ENCODE measurements at places on chromosomes 13 and 19.
A peak's percentile ranks its signal among the peaks of the same experiment; 100 is the strongest.

DNA sequence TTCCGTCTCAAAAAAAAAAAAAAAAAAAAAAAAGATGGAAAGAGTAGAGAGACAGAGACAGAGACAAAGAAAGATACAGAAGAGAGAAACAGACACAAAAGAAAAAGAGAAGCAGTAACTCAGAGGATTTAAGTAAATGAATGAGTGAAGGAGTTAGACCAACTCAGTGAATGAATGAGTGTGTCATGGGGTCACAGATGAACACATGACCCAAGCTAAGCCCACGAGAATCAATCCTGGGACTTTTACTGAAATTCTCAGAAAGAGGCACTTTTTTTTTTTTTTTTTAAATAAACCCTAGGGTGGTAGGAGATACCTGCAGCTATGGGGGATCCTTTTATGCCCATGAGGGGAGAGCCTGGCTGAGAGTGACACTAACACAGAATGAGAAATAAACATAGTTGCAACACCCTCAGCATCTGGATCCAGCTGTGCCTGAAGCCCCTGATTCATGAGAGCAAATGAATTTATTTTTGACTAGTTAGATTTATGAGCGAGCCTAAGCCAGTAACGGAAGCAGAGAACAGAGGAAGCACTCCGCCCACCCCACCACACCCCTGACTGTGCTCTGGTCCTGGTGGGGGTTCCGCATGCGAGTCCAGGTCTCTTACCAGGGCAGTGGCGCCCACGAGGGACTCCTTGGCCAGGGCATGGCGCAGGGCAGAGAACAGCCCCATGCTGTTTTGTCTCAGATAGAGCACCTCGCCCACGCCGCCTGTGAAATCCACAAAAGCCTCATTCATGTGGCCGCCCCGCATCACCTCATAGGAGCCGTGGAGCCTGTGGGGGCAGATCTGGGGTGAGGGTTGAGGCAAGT, 4.6 kb downstream of the CAPN12 start:
- no peaks in the 10 kb centered on the region for H3K36me3 ChIP-seq
- peaks cover 19% of the 10 kb centered on the region for H3K4me1 ChIP-seq

DNA sequence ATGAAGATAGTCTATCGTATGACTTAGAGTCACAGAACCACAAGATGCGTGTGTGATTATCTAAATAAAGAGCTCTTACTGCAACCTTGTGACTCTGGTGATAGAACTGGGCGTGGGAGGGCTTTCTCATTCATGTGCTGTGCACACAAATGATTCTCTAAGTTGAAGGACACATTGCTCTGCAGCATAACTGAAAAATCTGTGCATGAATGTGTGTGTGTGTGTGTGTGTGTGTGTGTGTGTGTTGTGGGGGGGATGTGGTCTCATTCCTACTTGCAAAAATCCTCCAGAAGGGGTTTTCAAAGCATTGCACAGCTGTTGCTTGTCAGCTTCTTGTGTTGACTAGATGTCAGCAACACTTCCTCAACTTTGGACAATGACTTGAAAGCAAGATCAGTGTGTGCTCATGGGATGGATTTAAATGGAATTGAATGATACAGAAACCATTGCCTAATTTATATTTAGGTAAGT, 22.4 kb downstream of the LRCH1 start:
- no peaks in the 10 kb centered on the region for H3K27me3 ChIP-seq
- H3K4me1 ChIP-seq, result peaks cover 27% of the 10 kb centered on the region
- peak overlapping the region; percentile 18 for H3K27ac ChIP-seq
- H3K4me3 ChIP-seq, result no peak overlapping the region

- no peak overlapping the region for H3K27ac ChIP-seq
- no peak overlapping the region for H3K4me3 ChIP-seq
- no peaks in the 10 kb centered on the region for H3K36me3 ChIP-seq
- DNase-seq, result no peak
Measured at GRCh38 chr13:44031555-44031954, 151.9 kb downstream of the LACC1 start.

DNA sequence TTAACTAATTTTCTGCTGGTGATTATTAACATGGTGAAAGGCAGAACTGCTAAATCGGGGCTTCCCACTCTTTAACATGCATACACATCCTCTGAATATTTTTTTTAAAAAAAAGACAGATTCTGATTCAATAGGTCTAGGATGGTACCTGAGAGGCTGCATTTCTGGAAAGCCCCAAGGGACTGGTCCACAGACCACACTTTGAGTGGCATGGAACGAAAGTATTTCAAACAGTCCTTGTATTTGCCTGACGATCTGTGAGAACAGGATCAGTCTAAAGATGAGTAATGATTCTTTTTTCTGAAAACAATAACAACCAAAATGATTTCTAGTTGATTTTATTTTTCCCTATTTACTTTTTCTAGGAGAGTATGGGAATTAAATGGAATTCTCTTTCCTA, 16.7 kb upstream of the SPART start:
- no peak for DNase-seq
- H3K27me3 ChIP-seq, result no peaks in the 10 kb centered on the region
- peaks cover 3% of the 10 kb centered on the region for H3K36me3 ChIP-seq
- H3K4me3 ChIP-seq, result no peak overlapping the region
- peaks cover 6% of the 10 kb centered on the region for H3K4me1 ChIP-seq

- no peaks in the 10 kb centered on the region for H3K27me3 ChIP-seq
- H3K4me1 ChIP-seq, result peaks cover 2% of the 10 kb centered on the region
- peak; percentile 16 for DNase-seq
- no peak overlapping the region for H3K27ac ChIP-seq
- peak overlapping the region; percentile 79 for H3K4me3 ChIP-seq
Measured at GRCh38 chr19:37778613-37779126, 716 bp downstream of the ZNF573 start.

- H3K36me3 ChIP-seq, result no peaks in the 10 kb centered on the region
- peak; percentile 7 for DNase-seq
- peaks cover 6% of the 10 kb centered on the region for H3K4me1 ChIP-seq
- H3K4me3 ChIP-seq, result no peak overlapping the region
- no peaks in the 10 kb centered on the region for H3K27me3 ChIP-seq
Measured at GRCh38 chr19:16168465-16169081, 4.8 kb downstream of the CIB3 start.

DNA sequence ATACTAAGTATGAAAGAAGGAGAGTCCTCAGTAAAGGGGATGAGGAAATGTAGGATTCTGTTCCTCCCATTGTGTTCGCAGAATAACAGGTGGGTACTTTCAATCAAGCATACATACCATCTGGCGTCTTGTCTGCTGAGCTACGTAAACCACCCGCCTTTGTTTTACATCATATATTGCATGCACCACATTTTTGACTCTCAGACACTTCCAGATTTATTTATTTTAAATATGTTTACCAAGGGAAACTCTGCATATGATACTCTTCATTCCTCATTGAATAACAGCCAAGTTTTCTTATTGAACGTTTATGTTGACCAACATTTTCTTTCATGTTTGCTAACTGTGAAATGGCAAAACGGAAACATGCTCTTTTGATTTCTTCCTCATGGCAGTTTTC, 174.1 kb downstream of the FGF14 start:
- no peaks in the 10 kb centered on the region for H3K36me3 ChIP-seq
- H3K27me3 ChIP-seq, result no peaks in the 10 kb centered on the region
- H3K4me3 ChIP-seq, result no peak overlapping the region
- H3K27ac ChIP-seq, result no peak overlapping the region
- no peaks in the 10 kb centered on the region for H3K4me1 ChIP-seq

GRCh38 chr19:2923510-2923909, 21.3 kb downstream of the ZNF77 start:
- DNase-seq, result no peak
- no peak overlapping the region for H3K27ac ChIP-seq
- H3K4me3 ChIP-seq, result no peak overlapping the region
- no peaks in the 10 kb centered on the region for H3K27me3 ChIP-seq
- peaks cover 7% of the 10 kb centered on the region for H3K36me3 ChIP-seq

DNA sequence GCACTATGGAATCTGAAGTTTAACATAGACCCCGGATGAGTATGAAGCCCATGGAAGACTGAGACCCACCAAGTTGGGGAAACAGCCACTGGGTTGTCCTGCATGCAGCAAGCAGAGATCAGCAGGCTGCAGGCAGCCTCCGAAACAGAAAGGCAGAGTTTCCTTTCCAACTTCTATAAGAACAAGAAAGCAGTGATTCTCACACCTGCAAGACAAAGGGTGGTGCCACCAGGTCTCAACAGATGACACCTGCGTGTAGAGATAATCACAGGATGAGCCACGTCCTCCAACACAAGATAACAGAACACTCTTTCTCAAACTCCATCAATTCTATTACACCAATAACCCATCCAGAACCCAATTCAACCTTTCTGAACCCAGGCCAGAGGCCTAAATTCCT, 457.9 kb downstream of the FOXO1 start:
- no peaks in the 10 kb centered on the region for H3K36me3 ChIP-seq
- no peak overlapping the region for H3K4me3 ChIP-seq
- H3K4me1 ChIP-seq, result peaks cover 11% of the 10 kb centered on the region
- no peak for DNase-seq

GRCh38 chr19:45623984-45624383, 15.2 kb downstream of the EML2 start:
- no peak overlapping the region for H3K4me3 ChIP-seq
- H3K27me3 ChIP-seq, result no peaks in the 10 kb centered on the region
- H3K4me1 ChIP-seq, result no peaks in the 10 kb centered on the region
- DNase-seq, result no peak
- H3K36me3 ChIP-seq, result peaks cover 70% of the 10 kb centered on the region

DNA sequence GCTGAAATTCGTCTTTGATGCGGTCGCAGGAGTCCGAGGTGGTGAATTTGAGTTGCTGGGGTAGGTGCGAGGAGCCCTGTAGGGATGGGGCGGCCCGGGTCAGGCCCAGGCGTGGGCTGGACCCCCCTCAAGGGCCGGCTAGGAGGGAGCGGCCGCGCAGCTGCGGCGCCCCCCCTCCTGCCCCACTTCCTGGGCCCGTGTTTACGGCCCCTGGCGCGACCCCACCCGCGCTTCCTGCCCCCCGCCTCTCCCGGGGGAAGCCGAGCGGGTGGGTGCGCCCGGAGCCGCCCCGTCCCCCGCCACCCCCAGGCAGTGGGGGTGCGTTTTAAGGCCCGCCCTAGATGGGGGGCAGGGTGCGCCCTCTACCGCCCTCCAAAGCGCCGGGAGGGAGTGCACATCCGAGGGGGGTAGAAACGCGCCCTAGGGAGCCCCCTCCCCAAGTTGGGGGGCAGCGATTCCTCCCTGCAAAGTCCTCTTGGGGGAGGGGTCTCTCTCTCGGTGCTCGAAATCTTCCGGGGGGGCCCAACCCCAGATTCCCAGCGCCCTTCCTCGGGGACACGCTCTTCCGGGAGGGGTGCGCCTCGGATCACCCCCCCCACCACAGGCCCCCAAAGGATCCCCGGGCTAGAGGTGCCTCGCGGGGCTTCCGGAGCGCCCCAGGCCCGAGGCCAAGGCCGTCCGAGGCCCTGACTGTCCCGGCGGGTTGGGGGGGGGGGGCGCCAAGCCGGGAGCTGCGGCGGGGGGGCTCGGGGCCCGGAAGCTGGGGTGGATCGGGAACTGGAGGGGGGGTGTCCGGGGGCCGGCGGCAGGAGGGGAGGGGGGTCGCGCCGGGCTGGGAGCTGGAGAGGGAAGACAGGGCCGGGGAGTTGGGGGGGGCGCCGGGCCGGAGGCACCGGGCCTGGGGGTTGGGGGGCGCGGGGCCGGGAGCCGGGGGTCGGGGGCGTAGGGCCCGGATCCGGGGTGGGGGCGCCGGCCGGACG, 823 bp downstream of the TLE5 start:
- H3K27ac ChIP-seq, result peak overlapping the region; percentile 75
- DNase-seq, result no peak
- peaks cover 39% of the 10 kb centered on the region for H3K4me1 ChIP-seq
- peak overlapping the region; percentile 78 for H3K4me3 ChIP-seq
- H3K36me3 ChIP-seq, result peaks cover 39% of the 10 kb centered on the region

DNA sequence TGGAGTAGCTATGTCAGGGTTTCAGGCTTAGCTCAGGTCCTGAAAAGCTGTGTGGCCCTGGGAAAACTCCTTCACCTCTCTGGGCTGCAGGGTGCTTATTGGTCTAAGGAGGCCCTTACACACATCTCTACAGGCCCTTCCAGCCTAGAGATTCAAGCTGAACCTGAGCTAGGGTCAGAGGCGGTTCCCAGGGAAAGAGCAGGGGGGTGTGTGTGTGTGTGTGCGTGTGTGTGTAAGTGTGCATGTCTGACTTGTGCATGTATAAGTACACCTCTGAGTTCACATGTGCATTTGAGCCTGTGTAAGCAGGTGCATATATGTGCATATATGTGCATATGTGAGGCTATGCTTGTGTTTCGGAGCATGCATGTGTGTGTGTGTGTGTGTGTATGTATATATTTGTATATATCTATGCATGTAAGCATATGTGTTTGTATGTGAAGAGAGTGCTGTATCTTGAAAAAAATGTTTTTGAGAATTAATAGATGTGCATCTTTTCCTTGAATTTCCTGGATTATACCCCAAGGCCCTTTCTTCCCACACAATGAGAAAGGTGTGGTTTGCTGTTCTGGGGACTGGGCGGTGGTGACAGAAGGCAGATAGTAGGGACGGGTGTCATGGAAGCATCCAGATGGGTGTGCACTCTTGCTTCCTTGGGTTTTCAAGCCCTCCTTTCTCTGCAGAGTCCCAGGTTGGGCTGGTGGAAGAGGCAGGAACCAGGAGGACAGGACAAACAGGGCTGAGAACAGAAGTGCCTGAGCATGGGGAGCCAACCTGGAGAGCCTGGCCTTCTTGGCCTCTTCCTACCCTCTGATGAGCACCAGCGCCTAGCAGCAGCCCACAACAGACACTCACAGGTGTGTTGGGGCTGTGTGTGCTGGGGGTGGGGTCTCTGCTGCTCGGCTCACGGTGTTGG, 150.3 kb upstream of the TSHZ3 start:
- no peaks in the 10 kb centered on the region for H3K36me3 ChIP-seq
- no peaks in the 10 kb centered on the region for H3K4me1 ChIP-seq
- no peak overlapping the region for H3K27ac ChIP-seq
- no peak overlapping the region for H3K4me3 ChIP-seq
- H3K27me3 ChIP-seq, result no peaks in the 10 kb centered on the region
- DNase-seq, result no peak

- H3K27ac ChIP-seq, result no peak overlapping the region
- DNase-seq, result no peak
- peaks cover 27% of the 10 kb centered on the region for H3K36me3 ChIP-seq
- peaks cover 27% of the 10 kb centered on the region for H3K4me1 ChIP-seq
- H3K4me3 ChIP-seq, result no peak overlapping the region
Measured at GRCh38 chr19:3548606-3549005, 8.8 kb downstream of the MFSD12 start.

- peak overlapping the region; percentile 25 for H3K27ac ChIP-seq
- no peaks in the 10 kb centered on the region for H3K36me3 ChIP-seq
Measured at GRCh38 chr13:79723519-79724024, 242.6 kb downstream of the NDFIP2 start.

DNA sequence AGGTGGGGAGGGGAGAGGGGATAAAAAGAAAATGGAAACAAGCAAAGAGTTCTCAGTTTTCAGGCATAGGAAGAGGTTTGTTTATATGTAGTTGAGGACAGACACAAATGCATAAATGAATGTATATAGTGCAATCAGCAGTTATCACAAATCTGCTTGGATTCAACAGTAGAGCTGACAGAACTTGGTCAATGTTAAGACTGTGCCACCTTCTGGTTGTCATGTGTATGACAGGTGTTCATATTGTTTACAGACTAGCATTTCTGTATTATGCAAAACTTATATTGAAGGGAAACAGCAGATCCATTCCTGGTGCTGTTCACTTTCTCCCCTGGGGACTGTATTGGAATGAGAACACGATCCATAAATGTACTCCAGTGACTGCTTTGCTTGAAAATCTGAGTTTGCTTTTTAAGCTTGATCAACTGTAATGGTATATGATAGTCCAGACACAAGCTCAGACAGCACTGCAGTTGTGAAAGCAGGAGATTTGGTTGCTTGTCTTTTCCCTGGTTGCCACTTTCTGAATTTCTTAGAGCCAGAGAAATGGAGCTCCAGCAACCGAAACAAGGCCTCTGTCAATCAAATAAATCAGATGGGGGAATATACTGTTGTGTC, 319.5 kb upstream of the OBI1 start:
- peak; percentile 61 for DNase-seq
- no peaks in the 10 kb centered on the region for H3K4me1 ChIP-seq
- H3K4me3 ChIP-seq, result no peak overlapping the region
- no peak overlapping the region for H3K27ac ChIP-seq
